ENCODE measurements at places on chromosomes 12 and 14.

GRCh38 chr12:76266797-76267196 is 81.4 kb downstream of the BBS10 start:
- no peak for DNase-seq

DNA sequence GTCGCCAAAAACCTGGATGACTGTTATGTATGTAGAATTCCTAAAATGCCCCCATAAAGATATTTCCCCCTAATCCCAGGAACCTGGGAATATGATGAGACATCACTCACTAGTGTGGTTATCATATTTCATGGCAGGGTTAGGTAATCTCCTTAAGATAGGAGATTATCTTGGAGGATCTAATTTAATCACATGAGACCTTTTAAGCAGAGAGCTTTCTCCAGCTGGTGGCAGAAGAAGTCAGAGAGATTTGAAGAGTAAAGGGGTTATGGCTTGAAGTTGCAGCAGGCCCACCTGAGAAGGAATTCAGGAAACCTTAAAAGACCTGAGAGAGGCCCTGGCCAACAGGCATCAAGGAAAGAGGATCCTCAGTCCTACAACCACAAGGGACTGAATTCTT is 53.6 kb downstream of the DYRK2 start:
- no peak for DNase-seq

DNA sequence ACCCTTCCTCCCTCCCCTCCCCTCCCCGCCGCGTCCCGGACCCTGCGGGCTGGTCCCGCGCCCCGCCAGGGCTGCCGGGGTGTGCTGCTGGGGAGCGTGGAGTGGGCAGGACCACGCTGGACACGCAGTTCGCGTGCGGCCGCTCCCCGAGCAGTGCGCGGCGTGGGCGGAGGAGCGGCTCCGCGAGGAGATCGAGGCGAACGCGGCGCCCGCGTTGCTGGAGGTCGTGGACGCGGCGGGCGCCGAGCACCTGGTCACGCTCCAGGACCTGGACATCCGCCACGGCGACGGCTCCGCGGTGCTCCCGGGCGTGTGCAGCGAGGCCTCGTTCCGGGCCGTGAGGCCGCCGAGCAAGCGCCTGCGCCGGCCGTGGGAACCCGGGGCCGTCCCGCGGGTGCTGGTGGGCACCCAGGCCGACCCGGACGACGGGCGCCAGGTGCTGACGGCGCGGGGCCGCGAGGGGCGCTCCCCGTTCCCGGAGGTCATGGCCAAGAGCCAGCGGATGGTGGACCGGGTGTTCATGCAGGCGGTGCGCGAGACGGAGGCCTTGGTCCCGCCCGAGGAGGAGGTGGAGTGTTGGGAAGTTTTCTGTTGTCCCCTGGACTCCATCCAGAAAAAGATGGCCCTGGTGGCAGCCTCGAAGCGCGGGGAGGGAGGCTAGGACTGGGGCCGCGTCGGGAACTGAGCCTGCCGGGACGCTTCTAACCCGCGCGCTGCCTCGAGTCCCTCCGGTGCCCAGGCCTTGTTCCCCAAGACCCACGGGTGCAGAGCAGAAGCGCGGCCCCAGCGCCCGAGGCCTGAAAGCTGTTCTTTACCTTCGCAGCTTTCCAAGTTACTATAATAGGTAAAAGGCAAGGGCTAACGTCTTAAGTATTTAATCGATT is 54.7 kb upstream of the EIF5 start:
- DNase-seq = no peak

- no peak for DNase-seq
Observed at GRCh38 chr14:63499701-63500250, 43.4 kb downstream of the PPP2R5E start.

DNA sequence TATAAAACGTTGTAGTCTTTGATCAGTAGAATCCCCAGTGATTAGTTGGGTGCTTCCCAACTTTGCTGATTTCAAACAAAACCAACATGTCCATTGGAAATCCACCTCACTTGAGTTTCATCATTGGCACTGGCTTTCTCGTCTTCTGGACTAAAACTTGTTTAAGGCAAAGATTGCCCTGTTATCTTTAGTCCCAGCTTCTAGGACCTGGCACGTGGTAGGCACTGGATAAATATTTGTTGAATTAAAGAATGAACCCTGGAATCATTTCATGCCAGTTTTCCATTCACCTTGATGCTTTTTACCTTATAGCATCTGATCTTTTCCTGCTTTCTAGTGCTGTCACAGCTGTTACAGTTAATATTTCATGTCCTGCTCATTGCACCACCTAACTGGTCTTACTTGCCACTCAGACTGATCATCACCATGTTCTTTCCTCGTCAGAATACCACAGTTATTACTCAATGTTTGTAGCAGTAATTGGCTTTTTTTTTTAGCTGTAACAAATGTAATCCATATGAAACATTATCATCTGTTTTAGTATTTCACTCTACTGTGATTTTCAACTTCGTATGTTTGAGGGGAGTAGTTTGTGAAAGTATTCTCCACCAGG is 7.3 kb upstream of the C12orf50 start:
- DNase-seq = no peak

- DNase-seq = no peak
Observed at GRCh38 chr14:105761842-105762241, 235.5 kb downstream of the TMEM121 start.
